ENCODE measurements at places on chromosomes 7 and 10.

DNA sequence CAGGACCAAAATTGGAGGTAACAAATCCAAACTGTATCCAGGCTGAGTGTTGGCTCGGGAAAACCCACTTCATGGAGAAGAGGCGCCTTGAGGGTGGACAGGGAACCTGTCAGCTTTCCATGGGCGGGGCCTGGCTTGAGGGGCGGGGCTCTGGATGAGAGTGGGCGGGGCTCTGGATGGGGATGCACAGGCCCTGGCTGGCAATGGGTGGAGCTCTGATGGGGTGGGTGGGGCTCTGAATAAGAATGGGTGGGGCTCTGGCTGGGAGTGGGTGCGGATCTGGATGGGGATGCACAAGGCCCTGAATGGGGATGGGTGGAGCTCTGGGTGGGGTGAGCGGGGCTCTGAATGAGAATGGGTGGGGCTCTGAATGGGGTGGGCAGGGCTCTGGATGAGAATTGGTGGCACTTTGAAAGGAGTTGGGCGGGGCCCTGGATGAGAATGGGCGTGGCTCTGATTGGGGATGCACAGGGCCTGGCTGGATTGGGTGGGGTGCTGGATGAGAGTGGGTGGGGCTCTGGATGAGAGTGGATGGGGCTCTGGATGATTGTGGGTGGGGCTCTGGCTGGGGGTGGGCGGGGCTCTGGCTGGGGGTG, 96.6 kb upstream of the NPTX2 start:
- no peaks in the 10 kb centered on the region for H3K27me3 ChIP-seq
- H3K4me3 ChIP-seq = no peak overlapping the region
- no peak for DNase-seq
- H3K27ac ChIP-seq = no peak overlapping the region

GRCh38 chr7:121916211-121916610, 43.2 kb downstream of the PTPRZ1 start:
- H3K4me3 ChIP-seq = no peak overlapping the region
- no peak for DNase-seq
- no peaks in the 10 kb centered on the region for H3K4me1 ChIP-seq
- no peaks in the 10 kb centered on the region for H3K36me3 ChIP-seq

- no peaks in the 10 kb centered on the region for H3K4me1 ChIP-seq
- DNase-seq = no peak
- no peaks in the 10 kb centered on the region for H3K27me3 ChIP-seq
- peaks cover 5% of the 10 kb centered on the region for H3K36me3 ChIP-seq
- H3K27ac ChIP-seq = no peak overlapping the region
Observed at GRCh38 chr7:75572396-75572795, 80.3 kb downstream of the SPDYE5 start.

DNA sequence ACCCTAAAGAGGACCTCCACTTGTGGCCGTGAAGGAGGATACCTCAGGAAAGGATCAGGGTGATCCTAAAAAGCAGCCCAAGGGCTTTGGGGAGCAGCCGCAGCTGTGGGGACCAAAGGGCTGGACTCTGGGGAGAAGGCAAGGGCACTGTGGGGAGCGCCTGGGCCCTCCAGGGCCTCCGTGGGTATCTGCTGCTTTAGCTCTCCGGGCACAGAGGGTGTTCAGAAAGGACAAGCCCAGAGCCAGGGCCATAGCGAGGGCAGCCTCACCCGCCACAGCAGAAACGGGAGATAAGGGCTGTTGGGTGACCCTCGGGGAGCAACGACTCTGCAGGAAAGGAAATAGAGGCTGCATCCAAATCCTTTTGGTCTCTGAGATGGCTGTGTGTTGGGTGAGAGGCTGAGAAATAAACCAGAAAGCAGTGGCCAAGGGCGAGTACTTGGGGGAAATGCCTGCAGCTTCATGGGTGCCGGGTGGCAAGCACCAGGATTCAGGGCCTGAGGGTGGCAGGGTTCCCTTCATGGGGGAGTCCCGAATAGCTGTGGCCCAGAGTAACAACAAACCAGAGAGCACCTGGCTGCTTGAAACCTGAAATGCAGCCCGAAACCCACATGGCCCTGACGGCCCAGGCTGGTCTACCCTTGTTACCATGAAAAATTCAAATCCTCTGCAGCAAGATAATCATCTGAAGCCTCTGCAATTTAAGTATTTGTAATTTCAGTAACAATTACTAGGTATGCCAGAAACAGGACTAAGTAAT, 95.2 kb downstream of the VIPR2 start:
- H3K27me3 ChIP-seq = peaks cover 4% of the 10 kb centered on the region
- H3K36me3 ChIP-seq = no peaks in the 10 kb centered on the region
- no peaks in the 10 kb centered on the region for H3K4me1 ChIP-seq
- H3K27ac ChIP-seq = no peak overlapping the region
- no peak overlapping the region for H3K4me3 ChIP-seq
- DNase-seq = no peak

- peaks cover 8% of the 10 kb centered on the region for H3K4me1 ChIP-seq
- H3K36me3 ChIP-seq = no peaks in the 10 kb centered on the region
- H3K27me3 ChIP-seq = no peaks in the 10 kb centered on the region
- DNase-seq = no peak
- no peak overlapping the region for H3K4me3 ChIP-seq
Observed at GRCh38 chr7:18363751-18364380, 131.7 kb upstream of the HDAC9 start.

- no peaks in the 10 kb centered on the region for H3K27me3 ChIP-seq
- no peaks in the 10 kb centered on the region for H3K36me3 ChIP-seq
- H3K4me1 ChIP-seq = no peaks in the 10 kb centered on the region
Observed at GRCh38 chr10:81953420-81953819, 78.4 kb downstream of the NRG3 start.

- DNase-seq = no peak
- no peaks in the 10 kb centered on the region for H3K36me3 ChIP-seq
- H3K4me1 ChIP-seq = no peaks in the 10 kb centered on the region
- no peak overlapping the region for H3K4me3 ChIP-seq
Observed at GRCh38 chr10:48594803-48595538, 9.9 kb downstream of the ARHGAP22 start.

DNA sequence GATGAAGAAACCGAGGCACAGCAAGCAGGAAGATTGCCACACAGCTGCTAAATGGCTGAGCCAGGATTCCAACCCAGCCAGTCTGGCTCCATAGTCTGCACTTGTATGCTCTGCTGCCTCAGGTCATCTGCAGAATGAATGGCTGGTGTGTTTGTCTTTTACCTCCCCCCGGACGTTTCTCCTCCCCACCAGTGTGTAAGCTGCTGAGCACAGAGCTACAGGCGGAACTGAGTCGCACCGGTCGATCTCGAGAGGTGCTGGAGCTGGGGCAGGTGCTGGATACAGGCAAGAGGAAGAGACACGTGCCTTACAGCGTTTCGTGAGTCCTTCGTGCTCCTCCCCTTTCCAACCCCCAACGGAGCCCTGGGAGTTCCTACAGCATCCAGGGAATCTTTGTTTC, 2.6 kb downstream of the CNPY4 start:
- no peak for DNase-seq
- H3K27ac ChIP-seq = no peak overlapping the region
- H3K27me3 ChIP-seq = no peaks in the 10 kb centered on the region
- no peaks in the 10 kb centered on the region for H3K36me3 ChIP-seq

DNA sequence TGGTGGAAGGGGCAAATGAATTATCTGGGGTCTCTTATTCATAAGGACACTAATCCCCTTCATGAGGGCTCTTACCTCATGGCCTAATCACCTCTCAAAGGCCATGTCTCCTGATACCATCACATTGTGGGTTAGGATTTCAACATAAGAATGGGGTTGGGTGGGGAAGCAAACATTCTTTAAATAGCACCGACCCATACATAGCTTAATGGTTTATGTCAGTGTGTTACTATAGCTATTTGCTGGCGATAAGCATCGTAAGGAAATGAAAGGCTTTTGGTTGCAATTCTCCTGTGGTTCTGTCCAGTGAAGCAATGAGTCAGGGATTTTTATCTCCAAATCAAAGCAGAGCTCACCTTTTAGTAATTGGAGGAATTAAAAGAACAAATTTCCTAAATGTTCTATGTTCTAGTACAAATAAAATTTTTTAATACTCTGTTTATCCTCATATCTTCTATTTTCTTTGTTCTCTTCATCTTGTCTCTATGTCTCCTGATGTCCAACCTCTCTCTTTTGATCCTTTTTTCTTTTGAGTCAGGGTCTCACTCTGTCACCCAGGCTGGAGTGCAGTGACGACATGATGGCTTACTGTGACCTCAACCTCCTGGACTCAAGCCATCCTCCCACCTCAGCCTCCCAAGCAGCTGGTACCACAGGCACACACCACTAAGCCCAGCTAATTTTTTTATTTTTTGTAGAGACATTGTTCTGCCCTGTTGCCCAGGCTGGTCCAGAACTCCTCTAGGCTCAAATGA, 57.0 kb upstream of the GLCCI1 start:
- no peak for DNase-seq
- no peaks in the 10 kb centered on the region for H3K36me3 ChIP-seq
- H3K4me1 ChIP-seq = no peaks in the 10 kb centered on the region
- no peaks in the 10 kb centered on the region for H3K27me3 ChIP-seq
- H3K4me3 ChIP-seq = no peak overlapping the region

DNA sequence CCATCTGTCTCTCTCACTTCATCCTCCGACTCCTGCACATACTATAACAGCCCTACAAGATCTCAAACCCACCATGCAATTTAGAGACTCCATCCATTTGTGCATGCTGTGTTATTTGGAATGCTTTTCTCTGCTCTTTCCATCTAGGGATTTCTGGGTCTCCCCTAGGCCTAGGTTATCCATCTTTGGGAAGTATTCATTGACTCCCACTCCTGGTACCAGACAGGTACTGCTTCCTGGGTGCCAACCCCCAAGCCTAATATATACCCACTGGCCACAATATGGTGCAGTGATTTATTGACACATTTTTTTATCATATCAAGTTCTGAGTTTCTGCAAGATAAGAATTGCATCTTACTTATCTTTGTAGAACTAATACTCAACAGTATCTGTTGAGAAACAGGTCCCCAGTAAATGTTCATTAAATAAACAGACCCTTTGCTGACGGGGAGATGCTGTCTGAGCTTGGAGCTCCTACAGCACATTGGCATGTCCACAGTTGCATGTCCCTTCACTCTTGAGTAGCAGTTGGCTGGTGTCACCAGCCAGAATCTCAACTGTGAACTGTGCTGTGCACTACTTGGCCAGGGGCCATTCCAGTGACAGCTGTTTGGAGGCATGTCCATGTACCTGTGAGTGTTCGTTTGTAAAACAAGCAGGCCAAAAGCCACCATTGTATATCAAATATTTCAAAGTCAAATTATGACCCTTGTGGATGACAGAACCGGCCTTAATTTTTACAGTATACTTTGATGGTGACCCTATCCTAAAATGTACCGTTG, 223.3 kb upstream of the NFE2L3 start:
- H3K27ac ChIP-seq = no peak overlapping the region
- no peaks in the 10 kb centered on the region for H3K36me3 ChIP-seq
- H3K27me3 ChIP-seq = no peaks in the 10 kb centered on the region
- no peaks in the 10 kb centered on the region for H3K4me1 ChIP-seq
- no peak for DNase-seq

DNA sequence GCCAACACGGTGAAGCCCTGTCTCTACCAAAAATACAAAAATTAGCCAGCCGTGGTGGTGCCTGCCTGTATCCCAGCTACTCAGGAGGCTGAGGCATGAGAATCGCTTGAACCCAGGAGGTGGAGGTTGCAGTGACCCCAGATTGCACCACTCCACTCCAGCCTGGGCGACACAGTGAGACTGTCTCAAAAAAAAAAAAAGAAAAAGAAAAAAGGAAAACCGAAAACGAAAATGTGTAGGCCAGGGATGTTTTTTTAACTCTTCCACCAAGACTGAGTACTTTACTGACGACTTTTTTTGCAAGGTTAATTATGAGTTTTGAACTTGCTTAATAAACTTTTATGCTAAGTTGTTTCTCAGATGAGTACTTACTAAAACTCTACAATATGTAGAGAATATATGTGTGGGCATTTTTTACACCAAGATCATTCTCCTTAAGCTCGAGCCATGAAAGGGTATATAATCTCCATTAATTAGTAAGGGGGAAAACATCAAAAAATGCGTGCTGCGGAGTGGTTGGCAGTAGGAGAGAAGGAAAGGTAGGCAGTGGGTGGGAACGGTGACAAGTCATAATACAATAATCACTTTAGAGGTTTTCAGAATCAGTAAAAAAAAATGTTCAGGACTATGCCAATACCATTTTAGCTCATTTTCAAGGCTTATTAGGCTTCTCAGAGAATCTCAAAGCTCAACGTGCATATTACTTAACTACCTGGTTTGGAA, 8.6 kb upstream of the ADRB1 start:
- H3K27ac ChIP-seq = no peak overlapping the region
- H3K4me3 ChIP-seq = no peak overlapping the region
- DNase-seq = no peak
- H3K36me3 ChIP-seq = no peaks in the 10 kb centered on the region

DNA sequence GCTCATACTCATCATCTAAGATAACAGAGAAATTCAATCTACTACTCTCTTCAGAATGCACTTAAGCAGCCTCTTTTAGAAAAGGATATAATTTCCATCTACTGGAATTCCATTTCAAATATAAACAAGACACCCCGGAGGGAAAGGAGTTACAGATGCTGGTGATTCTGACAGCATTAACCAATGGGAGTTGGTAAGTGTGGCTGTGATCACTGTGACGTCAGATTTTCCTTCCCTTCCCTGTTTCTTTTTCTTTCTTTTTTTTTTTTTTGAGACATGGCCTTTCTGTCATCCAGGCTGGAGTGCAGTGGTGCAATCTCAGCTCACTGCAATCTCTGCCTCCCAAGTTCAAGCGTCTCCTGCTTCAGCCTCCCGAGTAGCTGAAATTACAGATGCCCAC, 106.6 kb downstream of the ACTR3B start:
- no peaks in the 10 kb centered on the region for H3K4me1 ChIP-seq
- no peak overlapping the region for H3K4me3 ChIP-seq
- no peak overlapping the region for H3K27ac ChIP-seq
- H3K27me3 ChIP-seq = no peaks in the 10 kb centered on the region
- H3K36me3 ChIP-seq = no peaks in the 10 kb centered on the region

- H3K27me3 ChIP-seq = no peaks in the 10 kb centered on the region
- no peaks in the 10 kb centered on the region for H3K4me1 ChIP-seq
- DNase-seq = no peak
- no peak overlapping the region for H3K4me3 ChIP-seq
- H3K27ac ChIP-seq = no peak overlapping the region
Observed at GRCh38 chr10:129161150-129161549, 305.9 kb upstream of the MGMT start.

DNA sequence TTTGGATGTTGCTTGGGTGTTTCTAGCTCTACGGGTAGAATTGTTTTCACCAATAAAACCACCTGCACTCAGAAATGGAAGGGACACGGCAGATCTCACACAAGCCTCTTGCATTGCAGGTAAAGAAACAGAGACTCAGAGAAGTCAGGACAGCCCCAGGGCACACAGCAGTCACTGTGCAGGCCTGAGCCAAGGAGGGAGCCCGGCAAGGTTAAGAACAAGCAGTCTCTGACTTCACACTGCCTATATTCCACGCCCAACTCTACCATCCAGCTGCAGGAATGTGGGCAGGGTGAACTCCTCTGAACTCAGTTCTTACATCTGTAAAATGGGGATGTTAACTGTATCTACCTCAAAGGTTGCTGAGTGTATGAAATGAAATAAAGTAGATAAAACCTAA, 15.4 kb downstream of the CHST15 start:
- H3K4me3 ChIP-seq = no peak overlapping the region
- no peak for DNase-seq
- peaks cover 41% of the 10 kb centered on the region for H3K4me1 ChIP-seq
- H3K27ac ChIP-seq = no peak overlapping the region
- no peaks in the 10 kb centered on the region for H3K36me3 ChIP-seq

GRCh38 chr7:116501425-116502167, 2.1 kb downstream of the CAV2 start:
- H3K27me3 ChIP-seq = peaks cover 5% of the 10 kb centered on the region
- peaks cover 17% of the 10 kb centered on the region for H3K4me1 ChIP-seq
- peak overlapping the region; percentile 83 for H3K27ac ChIP-seq
- DNase-seq = no peak
- H3K4me3 ChIP-seq = peak overlapping the region; percentile 56

Measured in transverse colon (tissue), 4 donors.